ENCODE measurements at places on chromosomes 5 and 9.

GRCh38 chr9:6433410-6433809 lies 20.4 kb downstream of the UHRF2 start:
- no peak for DNase-seq

GRCh38 chr9:1927546-1927945 lies 87.6 kb upstream of the SMARCA2 start:
- DNase-seq, result no peak

DNA sequence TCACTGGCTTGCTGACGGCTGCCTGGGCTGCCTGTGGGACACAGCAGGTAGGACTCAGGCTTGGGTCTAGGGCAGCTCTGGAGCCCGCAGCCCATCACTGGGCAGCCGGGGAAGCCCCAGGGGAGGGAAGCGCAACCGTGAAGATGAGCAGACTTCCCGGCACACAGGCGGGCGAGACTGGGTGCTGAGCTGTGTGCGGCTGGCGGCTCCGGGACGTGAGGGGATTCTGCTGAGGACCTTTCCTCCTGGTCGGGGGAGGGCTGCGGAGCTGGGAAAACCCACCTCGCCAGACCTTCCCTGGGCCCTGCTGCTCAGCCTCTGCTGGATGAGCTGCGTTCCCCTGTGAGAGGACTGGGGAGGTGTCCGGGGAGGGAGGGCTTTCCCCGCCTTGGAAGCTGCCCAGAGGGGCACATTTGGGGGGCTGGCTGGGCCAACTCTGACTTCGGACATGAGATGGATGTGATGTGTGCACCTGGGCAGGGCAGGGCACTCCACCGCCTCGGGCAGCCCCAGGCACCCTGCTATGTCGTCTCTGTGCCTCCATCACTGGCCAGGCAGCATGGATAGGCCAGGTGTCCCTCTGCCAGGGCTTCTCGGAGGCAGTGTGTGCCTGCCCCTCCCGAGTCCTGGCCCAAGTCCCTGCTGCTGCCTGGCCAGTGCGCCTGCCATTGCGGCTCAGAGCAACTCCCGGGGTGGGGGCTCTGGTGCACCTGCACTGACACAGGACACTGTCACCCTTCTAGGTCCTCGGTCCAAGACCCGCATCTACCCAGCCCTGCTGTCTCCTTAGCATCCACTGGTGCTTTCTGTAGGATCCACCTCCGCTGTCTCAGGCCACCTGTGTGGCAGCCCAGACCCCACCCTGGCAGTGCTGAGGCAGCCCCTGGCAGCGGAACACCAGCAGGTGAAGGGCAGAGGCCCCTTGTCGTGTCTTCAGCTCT lies 66.4 kb downstream of the COL5A1 start:
- DNase-seq, result no peak

GRCh38 chr5:131509801-131510200 lies 125.2 kb downstream of the RAPGEF6 start:
- no peak for DNase-seq

GRCh38 chr9:86494644-86495111 lies 140.5 kb upstream of the TUT7 start:
- DNase-seq, result no peak

DNA sequence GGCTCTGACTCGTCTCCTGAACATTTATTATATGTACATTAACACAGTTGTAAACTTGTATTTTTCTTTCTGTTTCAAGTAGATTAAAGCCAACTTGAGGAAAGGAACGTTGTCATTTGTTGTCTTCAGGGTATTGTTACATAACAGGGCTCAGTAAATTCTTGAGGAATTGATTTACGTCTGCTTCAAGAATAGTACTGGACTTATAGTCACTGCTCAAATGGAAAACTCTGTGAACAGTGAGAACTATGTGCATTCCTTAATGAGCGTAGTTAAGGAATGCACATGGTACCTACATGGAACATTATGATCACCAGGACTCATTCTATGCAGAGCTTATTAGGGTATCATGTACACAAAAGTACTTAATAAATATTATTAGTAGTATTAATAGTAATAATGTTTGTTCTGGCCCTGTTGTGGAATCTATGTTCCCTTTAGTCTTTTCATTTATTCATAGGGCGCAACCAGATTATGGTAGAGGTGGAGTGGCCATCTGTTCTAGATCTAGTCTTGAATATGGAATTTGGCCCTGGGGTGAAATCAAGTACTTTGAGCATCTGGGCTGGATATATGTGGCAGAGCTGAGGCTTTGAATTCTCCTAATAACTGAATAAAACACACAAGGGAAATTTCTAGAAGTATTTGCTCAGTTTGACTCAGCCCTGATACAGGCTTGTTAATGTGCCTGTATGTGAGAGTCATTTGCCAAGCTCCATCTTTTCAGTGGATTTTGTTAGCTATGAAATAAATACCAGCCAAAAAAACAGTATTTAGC lies 108.6 kb upstream of the SH3GL2 start:
- no peak for DNase-seq

GRCh38 chr9:99253772-99254431 lies 31.8 kb downstream of the SEC61B start:
- DNase-seq, result peak; percentile 75

GRCh38 chr9:23665051-23665450 lies 161.0 kb downstream of the ELAVL2 start:
- DNase-seq, result no peak

- no peak for DNase-seq
Measured at GRCh38 chr9:89597711-89598362, 7.0 kb upstream of the GADD45G start.

GRCh38 chr5:82586661-82587310 lies 308.6 kb upstream of the RPS23 start:
- no peak for DNase-seq

- no peak for DNase-seq
Measured at GRCh38 chr5:179819296-179820126, 1.2 kb upstream of the SQSTM1 start.

DNA sequence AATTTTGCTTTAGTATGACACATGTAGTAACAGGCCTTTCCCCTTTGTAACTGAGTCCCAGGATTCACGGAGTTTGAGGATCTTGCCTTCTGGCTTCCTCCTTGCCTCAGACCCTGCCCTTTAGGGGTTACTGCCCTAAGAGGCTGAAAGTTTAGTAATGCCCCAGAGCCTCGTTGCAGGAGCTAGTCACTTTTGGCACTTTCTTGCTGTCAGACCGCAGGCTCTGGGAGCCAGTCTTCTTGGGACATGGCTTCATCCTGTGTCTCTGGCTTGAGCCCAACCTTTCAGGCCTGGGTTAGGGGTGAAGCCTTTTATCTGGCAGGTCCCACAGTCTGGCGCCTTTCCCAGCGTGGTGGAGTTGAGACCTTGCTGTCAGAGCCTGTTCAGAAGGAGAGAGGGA lies 185.6 kb upstream of the DMRT1 start:
- DNase-seq, result no peak

GRCh38 chr9:114947058-114947457 lies 16.7 kb upstream of the TNFSF8 start:
- DNase-seq, result no peak

GRCh38 chr5:149735066-149735465 lies 5.0 kb downstream of the PPARGC1B start:
- DNase-seq, result no peak

GRCh38 chr5:141515946-141516671 lies 27.2 kb downstream of the PCDHGC5 start:
- no peak for DNase-seq

GRCh38 chr5:143116814-143117213 lies 286.7 kb downstream of the NR3C1 start:
- DNase-seq, result no peak

DNA sequence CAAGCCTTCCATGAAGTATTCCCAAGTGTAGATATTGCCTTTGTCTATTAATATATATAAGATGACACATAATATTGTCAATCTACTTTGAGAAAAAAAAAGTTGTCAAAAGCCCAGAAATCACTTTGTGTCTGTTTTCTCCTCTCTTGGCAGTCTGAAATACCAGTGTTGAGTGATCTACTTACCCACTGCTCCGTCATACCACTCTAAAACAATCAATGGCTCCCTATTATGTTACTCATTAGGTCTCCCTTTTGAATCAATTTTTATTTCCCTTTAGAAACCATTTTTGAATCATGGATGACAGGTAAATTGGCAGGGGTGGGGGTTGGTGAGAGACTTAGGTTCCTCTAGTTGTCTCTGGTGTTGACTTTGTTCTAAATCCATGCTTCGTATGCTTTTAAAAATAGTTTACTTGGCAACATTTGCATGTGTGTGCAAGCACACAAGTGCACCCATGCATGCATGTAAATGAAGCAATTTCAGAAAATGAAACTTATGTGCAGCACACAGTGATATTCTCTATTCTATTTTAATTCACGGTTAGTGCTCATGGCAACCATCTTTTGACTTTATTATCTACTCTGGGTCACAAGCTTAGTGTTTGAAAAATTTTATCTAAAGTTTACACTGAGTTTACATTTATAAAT lies 378.9 kb downstream of the RAB3C start:
- DNase-seq, result no peak

GRCh38 chr5:157758706-157759105 lies 15.2 kb downstream of the LSM11 start:
- no peak for DNase-seq

DNA sequence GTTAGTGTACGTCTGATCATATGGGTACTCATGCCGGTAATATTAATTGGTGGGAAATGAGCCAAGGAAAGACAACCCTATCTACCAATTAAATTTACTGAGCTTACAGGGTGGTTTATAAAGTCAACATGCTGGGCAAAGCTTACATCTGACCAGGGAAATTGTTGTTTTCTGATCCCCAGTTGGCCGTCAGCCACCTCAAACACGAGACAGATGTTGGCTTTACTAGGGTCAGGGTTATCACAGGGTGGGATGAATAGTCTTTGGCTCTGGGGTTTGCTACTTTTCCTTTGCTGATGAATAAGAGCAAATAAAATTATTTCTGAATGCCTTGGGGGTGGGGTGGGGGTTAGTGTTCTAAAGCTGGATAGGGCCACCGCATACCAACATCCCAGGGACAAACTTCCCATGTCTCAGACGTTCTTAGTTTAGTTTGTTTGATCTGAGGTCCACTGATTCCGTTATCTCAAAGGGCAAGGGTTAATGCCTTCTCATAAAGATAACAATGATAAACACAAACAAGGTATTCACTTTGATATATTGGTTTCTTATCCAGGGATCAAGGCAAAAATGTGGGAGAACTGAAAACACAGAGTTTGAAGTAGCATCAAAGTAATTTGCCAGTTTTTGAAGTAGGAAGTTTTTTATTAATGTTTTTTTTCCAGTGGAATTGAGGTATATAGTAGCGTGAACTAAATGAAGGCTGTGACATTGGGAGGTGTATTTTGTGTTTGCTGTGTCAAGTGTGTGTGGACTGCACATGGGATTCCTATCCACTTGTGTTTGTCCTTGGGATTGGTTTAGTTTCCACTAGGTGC lies 109.1 kb upstream of the RPS23 start:
- no peak for DNase-seq

DNA sequence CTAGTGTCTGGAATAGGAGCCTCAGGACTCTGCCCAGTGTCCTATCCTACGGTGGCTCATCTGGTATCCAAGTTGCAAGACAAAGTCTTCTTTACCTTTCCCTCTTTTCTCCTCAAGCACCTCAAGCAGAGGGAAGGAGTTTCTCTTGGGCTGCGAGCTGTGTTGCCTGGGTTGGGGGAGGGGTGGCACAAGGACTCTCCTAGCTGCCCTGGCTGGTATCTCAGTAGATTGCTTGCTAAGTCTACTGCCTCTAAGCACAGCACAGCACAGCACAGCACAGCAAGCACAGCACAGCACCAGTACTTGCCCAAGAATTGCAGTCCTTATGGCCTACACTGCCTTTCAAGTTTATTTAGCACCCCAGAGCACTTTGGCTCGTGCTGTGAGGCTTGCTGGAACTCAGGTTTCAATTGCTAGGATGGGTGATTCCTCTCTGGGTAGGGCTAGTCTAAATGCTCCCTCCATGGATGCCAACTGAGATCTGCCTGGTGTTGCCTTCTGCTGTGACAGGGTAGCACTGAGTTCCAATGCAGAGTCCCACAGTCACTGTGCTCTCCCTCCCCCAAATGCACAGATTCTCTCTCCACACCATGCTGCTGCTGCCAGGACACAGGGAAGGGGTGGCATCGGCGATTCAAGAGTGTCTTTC lies 213.1 kb upstream of the POU5F2 start:
- no peak for DNase-seq

- DNase-seq, result no peak
Measured at GRCh38 chr9:97819735-97820134, 33.3 kb upstream of the FOXE1 start.

DNA sequence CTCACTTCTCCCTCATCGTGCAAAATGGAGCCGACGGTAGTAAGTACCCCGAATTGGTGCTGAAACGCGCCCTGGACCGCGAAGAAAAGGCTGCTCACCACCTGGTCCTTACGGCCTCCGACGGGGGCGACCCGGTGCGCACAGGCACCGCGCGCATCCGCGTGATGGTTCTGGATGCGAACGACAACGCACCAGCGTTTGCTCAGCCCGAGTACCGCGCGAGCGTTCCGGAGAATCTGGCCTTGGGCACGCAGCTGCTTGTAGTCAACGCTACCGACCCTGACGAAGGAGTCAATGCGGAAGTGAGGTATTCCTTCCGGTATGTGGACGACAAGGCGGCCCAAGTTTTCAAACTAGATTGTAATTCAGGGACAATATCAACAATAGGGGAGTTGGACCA lies 979 bp downstream of the PCDHGA12 start:
- DNase-seq, result no peak

GRCh38 chr9:126919193-126919592 lies 4.6 kb downstream of the RALGPS1 start:
- DNase-seq, result no peak

DNA sequence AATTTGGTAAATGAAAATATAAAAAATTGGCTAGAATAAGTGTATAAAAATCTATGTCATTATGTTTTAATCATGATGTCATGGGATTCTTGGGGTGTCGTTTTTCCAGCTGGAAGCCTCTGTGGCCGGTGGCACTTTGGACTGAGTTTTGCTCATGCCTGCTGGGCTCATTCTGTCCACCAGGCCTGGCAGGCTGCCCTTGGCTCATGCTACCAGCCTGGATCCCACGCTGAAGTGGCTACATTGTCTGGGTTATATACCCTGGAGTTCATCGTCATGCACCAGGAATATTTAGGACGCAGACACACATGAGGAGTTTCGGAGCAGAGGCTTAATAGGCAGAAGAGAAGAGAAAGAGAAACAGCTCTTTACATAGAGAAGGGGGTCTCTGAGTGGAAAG lies 1913.7 kb upstream of the WWC1 start:
- no peak for DNase-seq

DNA sequence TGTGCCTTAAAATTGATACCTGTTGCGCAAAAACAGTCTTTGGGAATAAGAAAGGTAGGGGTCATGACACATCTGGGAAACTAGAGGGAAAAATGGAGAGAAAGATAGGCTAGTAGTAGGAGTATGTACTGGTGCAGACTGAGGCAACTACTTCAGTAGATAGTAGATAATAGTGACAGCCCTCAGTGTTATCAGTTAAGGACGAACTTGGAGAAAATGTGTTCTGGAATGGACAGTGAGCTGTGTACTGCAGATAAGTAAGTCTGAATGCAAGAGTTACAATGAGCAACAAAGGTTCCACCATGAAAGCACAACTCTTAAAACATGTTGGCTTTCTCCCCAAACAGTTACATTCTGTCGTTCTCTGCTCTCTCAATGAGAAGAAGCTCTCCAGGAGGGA lies 6.5 kb upstream of the INSL6 start:
- DNase-seq, result no peak

- DNase-seq, result no peak
Measured at GRCh38 chr9:22650145-22650544, 203.5 kb downstream of the DMRTA1 start.
